Osteoblast (primary cell): ENCODE measurements at places on chromosomes 7 and 10. TPM values are rescaled to one million over a fixed set of nuclear protein-coding genes. Genes with fewer than 3 reads are reported as not detected.

- H3K4me3 ChIP-seq, result no peak overlapping the region
- no peaks in the 10 kb centered on the region for H3K27me3 ChIP-seq
- H3K4me1 ChIP-seq, result peaks cover 4% of the 10 kb centered on the region
- no peak for DNase-seq
- H3K36me3 ChIP-seq, result peaks cover 78% of the 10 kb centered on the region
Observed at GRCh38 chr7:128311013-128311412, 32.7 kb downstream of the RBM28 start.

GRCh38 chr7:120842121-120842621, 15.8 kb downstream of the TSPAN12 start:
- no peak overlapping the region for H3K27ac ChIP-seq
- H3K4me1 ChIP-seq, result no peaks in the 10 kb centered on the region
- no peak for DNase-seq
- no peaks in the 10 kb centered on the region for H3K27me3 ChIP-seq
- no peak overlapping the region for H3K4me3 ChIP-seq
- no peaks in the 10 kb centered on the region for H3K36me3 ChIP-seq

DNA sequence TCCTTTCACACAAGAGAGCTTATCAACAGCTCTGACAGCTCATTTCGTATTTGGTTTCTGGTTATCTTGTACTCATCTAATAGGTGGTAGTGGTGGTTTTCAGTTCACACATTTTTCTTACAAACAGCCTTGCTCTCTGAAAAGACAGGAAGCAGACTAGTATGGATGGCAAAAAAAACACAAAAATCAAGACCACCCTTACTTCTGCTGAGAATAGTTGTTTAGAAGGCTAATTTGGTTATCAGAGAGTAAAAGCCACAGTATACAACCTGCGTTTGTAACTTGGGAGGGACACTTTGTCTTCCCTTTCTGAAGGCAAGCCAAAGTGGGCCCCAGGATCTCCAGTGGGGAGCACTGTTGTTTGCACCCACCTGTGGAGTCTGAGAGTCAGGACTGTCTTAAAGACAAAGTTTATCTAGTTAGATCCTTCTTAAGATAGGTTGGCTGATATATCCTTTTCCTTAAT, 68.0 kb downstream of the PIP4K2A start:
- H3K36me3 ChIP-seq, result no peaks in the 10 kb centered on the region
- H3K27me3 ChIP-seq, result no peaks in the 10 kb centered on the region
- peaks cover 20% of the 10 kb centered on the region for H3K4me1 ChIP-seq
- H3K4me3 ChIP-seq, result no peak overlapping the region

The NEUROD6 gene
- total RNA-seq, result not detected in 2 replicates

DNA sequence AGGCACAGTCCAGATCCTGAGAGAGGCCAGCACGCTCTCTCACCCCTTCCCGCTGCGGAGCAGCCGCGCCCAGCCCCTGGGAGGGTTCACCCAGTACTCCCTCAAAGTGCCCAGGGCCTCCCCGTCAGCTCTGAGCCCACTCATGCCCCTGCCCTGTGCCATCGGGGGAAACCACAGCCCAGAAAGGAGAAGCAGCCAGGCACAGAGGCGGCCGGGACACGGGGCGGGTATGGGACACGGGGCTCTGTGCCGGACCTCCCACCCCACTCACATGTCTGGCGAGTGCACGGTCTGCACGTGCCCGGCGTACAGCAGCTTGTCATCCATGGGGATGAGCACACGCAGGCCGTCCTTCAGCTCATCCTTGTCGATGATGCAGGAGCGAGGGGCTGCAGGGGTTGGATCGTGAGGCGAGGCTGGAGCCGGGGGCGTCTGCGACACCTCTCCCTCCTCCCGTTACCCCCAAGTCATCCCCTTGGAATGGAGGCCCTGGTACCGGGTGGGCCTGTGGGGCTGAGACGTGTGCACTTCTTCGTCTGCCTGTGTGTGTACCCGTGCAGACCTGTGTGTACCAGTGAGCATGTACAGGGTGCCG, 38.2 kb downstream of the SLC29A4 start:
- peak; percentile 41 for DNase-seq
- no peak overlapping the region for H3K27ac ChIP-seq
- H3K36me3 ChIP-seq, result peaks cover 51% of the 10 kb centered on the region
- H3K4me1 ChIP-seq, result no peaks in the 10 kb centered on the region

GRCh38 chr7:37769291-37769690, 79.1 kb upstream of the NME8 start:
- H3K36me3 ChIP-seq, result no peaks in the 10 kb centered on the region
- no peaks in the 10 kb centered on the region for H3K27me3 ChIP-seq
- no peaks in the 10 kb centered on the region for H3K4me1 ChIP-seq
- H3K4me3 ChIP-seq, result no peak overlapping the region
- H3K27ac ChIP-seq, result no peak overlapping the region
- no peak for DNase-seq

The EPHA1 gene
- not detected in 2 replicates for total RNA-seq

GRCh38 chr7:51077316-51077986, 239.2 kb downstream of the COBL start:
- H3K4me3 ChIP-seq, result no peak overlapping the region
- no peak for DNase-seq
- peaks cover 3% of the 10 kb centered on the region for H3K4me1 ChIP-seq
- H3K36me3 ChIP-seq, result no peaks in the 10 kb centered on the region

The NPC1L1 gene
- total RNA-seq, result not detected in 2 replicates

The KIAA1549 gene
- 2.9 and 3.3 TPM in 2 replicates for total RNA-seq
